Urinary bladder (tissue), 4 donors: ENCODE measurements at places on chromosomes 1 and 21.
A peak's percentile ranks its signal among the peaks of the same experiment; 100 is the strongest.

DNA sequence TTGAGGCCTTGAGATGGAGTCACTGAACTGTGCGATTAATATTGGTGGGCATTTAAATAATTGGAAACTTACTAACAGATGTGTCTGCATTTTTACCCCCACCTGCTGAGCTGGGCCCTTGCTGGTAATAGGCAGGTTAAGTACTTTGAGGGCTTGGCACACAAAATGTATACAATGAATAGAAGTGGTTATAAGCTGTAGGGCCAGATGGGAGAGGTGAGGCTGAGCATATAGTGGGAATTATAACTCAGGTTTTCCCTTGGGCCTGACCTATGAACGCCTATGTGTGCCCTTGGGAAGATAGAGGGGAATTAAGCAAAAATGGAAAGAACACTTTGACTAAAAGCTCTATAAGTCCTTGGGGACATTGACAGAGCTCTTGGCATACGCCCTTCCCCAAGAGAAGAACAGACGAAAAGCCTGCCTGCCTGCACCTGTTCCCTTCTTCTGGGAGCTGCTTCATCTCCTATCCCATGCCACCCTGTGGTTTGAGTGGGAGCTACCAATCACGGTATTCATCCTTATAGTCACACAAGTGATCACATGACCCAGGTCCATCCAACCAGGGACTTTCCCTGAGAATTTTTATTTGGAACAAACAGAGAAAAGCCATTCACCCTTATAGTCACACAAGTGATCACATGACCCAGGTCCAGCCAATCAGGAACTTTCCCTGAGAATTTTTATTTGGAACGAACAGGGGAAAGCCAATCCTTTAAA, 260.7 kb upstream of the CSF3R start:
- no peak for DNase-seq

DNA sequence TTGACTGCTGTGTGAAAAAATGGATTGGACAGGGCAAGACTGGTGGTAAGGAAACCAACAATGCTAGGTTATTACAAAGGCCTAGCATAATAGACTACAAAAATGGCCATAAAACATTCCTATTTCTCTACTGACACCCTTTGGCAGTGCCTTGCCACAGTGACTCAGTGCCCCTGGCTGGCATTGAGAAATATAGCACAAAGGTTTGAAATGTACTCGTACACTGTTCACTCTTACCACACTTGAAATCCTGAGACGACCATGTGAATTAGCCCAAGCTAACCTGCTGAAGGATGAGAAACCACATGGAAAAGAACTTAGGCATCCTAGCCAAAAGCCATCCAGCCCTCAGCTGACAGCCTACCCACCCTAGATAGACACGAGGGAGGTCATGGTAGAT, 149.8 kb upstream of the PALMD start:
- DNase-seq, result no peak

DNA sequence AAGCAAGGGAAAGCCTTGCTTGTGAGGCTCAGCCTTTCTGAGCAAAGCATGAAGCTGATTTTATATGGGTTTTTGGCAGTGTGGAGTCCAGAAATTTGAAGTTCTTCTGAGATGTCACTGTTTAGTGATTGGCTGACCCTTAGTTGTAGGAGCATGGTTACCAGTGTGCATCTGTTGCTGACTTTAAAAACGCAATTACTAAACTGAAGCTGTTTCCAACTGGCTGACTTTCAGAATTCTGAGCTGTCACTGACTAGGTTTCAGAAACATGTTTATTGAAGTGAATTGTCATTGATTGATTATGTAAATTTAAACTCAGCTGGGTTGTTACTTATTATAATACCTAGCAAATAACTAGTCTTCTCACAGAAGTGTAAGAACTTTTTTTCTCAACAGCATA, 89.4 kb downstream of the PDE4B start:
- no peak for DNase-seq

GRCh38 chr1:30719406-30720270, 3.7 kb downstream of the MATN1 start:
- DNase-seq, result no peak

DNA sequence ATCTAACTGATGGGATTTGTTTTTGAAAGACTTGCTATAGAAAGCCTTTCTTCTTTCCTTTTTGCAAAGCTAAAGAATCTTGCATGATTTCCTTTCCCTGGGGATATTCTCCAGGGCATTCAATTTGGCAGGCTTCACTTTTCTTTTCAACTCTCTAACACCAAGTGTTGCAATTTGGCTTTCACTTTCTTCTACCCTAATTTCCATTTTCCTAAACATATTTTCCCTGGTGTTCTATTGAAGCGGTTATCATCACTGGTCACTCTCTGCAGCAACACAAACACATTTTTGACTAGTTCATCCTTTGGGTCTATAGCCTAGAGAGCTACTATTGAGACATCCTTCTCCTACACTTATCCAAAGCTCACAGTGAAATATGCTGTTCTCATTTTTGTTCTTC, 424.5 kb downstream of the NEGR1 start:
- DNase-seq, result no peak

DNA sequence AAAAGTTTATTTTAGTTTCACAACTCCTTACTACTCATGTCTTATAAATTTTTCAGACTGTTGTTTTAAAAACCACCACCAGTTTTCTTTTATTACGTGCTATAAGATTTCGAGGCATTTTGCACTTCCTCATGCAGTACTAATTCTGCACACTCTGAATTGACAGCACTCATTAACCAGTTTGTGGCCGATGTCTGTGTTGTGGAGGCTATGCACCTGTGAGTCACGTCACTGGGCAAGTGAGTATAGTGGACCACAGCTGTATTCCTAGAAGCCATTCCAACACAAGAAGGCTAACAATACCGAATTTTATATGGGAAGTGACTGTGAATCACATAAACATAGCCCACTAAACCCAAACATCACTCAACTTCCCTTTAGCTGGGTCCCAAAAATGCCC, 21.0 kb upstream of the SPATA6 start:
- no peak for DNase-seq

DNA sequence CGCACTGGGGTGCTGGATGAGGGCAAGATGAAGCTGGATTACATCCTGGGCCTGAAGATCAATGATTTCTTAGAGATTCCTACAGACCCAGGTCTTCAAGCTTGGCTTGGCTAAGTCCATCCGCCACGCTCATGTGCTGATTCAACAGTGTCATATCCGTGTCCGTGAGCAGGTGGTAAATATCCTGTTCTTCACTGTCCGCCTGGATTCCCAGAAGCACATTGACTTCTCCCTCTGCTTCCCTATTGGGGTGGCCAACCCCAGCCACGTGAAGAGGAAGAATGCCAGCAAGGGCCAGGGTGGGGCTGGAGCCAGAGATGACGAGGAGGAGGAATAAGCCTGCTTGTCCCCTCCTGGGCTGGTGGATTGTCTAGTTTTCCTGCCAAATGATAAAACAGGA, 2.2 kb upstream of the CBR3 start:
- no peak for DNase-seq

DNA sequence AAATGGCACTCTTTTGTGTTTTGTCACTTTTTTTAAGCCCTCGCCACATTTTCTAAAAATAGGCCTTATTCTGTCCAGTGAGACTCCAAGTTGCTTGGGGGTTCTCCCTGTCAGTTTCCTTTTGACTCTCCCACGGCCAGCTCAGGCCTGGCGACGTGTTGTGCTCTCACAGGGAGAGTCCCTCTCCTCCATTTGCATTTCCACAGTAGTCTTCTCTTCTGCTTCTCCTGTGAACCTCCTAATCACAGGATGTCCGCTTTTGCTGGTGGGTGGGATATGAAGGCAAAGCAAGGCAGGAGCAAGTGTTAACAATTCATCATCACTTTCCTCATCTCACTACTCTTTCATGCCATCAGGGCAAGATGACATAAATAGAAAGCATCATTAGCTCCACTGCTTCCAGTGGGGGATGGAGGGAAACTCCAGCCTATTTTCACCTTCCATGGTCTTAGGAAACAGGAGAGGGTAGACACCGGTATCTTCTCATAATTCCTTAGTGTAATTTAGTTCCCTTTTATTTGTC, 99.8 kb downstream of the INTS7 start:
- DNase-seq, result no peak

- DNase-seq, result no peak
These were observed 2.8 kb downstream of the MRTO4 start for GRCh38 chr1:19254416-19254815.

DNA sequence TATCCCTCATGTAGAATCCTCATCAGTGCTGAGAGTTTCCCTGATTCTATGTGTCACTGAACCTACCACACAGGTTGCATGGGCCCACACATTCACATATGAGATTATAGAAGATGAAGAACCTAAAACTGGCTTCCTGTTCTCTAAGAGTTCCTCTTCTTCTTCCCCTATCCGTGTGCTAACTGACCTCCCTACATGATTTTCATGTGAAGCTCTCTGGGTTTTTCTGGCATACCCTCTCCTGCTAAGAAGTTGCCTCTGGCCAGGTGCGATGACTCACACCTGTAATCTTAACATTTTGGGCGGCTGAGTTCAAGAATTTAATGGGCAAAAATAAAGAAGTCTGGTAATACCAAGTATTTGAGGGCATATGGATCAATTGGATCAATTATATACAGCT, 5.5 kb upstream of the CD244 start:
- DNase-seq, result no peak

DNA sequence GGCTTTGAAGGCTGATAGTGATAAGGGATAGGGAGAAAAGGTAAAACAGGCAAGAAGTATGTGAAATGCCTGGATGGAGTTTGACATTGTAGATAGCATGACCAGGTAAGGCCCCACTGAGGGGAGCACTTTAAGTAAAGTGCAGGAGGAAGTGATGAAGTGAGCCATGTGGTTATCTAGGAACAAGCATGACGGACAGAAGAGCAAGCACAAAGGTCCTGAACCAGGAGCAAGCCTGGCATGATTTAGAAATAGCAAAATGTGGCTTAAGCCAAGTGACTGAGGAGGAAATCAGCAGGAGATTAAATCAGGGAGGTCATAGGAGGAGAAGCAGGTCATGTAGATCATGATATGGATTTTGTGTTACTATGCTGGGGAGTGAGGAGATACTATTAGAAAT, 129.2 kb downstream of the GLUL start:
- DNase-seq, result no peak

DNA sequence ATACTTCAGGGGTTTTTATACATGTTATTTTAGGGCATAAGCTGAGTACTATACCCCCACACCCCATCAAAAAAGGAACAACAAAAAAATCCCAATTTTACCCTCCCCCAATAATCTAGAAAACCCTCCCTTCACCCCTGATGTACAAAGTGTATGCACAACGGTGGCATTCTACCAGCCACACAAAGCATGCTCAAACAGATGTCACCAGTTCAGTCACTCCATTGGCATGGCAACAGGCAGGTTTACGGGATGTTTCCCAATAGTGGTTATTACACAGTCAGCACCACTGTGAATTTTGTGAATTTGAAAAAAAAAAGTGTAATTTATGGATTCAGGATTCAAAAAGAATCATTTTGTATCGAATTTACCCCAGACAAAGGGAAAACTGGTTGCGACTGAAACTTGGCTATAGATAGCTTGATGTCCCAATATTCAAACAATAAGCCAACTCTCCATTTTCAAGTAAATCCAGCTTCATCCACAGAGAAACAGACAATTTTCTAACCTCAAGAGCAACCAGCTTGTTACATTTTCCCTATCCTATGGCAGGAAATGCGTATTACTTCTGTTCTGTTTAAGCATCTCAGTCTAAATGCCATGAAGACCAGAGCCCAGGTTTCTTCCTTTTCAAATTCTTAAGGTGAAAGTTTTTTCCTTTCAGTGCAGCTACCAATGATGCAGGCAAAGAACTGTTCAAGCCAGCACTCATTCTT, 34.0 kb upstream of the SLC45A3 start:
- DNase-seq, result no peak

- peak; percentile 72 for DNase-seq
These were observed 8.3 kb downstream of the SLC27A3 start for GRCh38 chr1:153783233-153784190.

DNA sequence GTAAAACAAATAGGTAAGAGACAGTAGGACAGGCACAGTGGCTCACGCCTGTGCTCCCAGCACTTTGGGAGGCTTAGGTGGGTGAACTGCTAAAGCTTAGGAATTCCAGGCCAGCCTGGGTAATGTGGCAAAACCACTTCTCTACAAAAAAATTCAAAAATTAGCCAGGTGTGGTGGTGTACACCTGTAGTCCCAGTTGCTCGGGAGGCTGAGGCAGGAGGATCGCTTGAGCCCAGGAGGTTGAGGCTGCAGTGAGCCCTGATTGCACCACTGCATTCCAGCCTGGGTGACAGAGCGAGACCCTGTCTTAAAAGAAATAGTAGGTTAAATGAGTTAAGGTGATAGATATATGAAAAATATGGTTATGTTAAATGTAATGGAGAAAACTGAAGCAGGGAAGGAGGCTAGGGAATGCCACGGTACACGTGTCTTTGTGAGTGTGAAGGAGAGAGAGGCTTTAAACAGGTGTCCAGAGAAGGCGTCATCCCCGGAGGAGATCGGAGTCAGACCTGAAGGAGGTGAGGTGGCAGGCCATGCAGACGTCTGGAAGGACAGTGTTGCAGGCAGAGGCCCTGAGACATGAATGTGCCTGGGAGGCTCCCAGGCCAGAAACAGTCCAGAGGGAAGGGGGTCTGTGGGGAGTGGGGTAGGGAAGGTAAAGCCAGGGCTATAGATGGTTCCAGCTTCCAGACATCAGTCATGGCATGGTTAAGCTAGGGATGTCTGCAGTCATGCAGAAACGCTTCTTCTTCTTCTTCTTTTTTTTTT, 7.2 kb upstream of the RIPPLY3 start:
- DNase-seq, result no peak

DNA sequence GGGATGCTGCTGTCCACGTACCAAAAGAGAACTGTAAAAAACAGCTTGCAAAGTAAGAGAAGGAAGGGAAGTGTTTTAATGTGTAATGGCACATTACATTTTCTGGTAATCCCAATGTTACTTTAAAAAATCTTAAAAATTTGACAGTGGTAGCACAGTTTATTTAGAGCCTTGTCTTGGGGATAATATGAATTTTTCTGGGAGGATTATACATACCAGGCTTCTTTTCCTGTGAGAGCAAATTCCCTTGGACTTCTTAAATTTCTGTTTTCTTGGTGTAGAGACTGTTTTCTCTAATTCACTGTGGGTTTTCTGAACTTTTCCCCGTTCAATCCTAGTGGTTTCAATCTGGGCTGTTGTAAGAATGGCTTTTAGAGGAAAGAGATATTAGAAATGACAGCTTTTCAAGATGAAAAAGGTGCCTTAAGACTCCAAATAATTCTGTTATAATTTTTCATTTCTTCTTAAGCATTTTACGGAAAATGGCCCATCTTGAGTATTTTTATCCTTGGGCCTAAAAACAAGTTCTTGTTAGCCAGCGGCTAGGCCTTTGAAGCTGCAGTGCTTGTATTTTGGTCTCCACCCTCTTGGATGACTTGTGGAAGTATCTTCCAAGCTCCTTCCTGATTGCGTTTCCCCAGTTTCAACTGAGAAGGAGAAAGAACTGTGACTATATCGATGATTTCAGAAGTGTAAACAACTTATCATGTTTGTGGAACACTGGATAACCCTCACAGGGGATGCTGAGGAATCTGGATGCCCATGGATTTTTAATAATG, 70.0 kb downstream of the LEPR start:
- DNase-seq, result no peak

GRCh38 chr1:43441894-43442637, 11.7 kb downstream of the HYI start:
- no peak for DNase-seq
